ENCODE measurements at places on chromosomes 13 and 19. TPM values are rescaled to one million over a fixed set of nuclear protein-coding genes. Genes with fewer than 3 reads are reported as not detected.
A peak's percentile ranks its signal among the peaks of the same experiment; 100 is the strongest.

GRCh38 chr13:110137680-110138009 is 169.3 kb downstream of the COL4A1 start:
- peak; percentile 77 for DNase-seq

Gene IGFL1
- 0.67 TPM for total RNA-seq

- DNase-seq = no peak
Observed at GRCh38 chr19:4063369-4064148, 3.1 kb downstream of the ZBTB7A start.

Gene BEST2
- not detected for total RNA-seq

DNA sequence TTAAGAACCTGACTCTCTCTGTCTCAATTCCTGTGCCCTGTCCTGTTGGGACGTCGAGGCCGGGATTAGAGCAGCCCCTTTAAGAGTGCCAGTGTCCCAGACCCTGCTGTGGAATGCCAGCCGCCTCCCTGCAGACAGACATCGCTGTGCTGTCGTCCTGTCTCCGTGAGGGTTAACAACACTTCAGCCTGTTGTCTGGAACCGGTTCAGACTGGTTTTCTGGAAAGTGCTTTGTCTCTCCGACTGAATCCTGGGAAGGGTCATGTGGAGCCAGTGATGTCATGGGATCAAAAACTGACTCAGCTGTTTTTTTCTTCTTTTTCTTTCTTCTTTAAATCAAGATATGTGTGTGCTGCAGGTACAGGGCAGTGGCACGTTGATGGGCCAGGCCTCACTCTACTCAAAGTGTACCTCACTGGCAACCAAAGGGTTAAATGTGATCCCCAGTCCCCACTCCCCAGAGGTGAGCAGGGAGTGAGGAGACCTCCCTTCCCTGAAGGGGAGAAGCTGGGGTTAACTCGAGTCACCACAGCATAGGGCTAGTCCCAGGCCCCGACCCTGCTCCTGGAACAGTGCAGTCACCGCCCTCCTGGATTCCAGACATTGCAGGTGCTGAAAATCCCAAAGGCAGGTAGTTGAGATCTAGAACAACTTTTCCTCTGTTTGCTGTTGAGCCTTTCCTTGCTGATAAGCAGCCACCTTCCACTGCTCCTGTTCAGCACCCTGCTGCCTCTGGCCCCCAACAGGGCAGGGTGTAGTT is 50.8 kb downstream of the TSSK6 start:
- DNase-seq = peak; percentile 18

- DNase-seq = no peak
Observed at GRCh38 chr13:111904701-111905608, 162.0 kb upstream of the SOX1 start.

Gene CABP5
- total RNA-seq = not detected

DNA sequence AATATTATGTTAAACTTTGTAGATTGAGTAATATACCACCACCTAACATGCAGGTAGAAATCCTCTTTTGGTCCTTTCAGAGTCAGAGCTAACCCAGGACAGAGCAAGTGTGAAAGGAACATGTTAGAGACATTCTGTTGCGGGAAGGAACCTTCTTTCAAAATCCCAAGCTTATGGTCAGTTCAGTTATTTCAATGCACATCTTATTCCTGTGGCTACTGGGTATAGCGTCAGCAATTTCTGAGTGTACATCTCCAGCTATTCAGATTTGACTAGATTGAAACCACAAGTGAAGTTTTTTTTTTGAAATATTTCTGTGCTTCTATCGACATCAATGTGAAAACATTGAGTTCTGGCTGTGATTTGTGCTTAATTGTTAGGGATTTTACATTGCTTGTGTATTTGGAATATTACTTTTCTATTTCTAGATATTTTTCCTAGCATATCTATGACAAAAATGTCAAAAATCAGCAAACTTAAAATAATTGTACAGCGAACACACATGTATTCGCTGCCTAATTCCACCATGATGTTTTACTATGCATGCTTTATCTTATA is 165.3 kb downstream of the LMO7 start:
- DNase-seq = no peak

- DNase-seq = no peak
Observed at GRCh38 chr13:25143706-25144105, 28.4 kb downstream of the AMER2 start.

GRCh38 chr19:9622531-9622930 is 1.5 kb upstream of the ZNF561 start:
- DNase-seq = no peak

Measured in A172 (cell line).